ENCODE measurements at places on chromosomes 11 and 22. TPM values are rescaled to one million over a fixed set of nuclear protein-coding genes. Genes with fewer than 3 reads are reported as not detected.

Gene POU2F3
- total RNA-seq: not detected

Gene POU2AF2
- total RNA-seq: 0.98 TPM

Gene GPR83
- not detected for total RNA-seq

DNA sequence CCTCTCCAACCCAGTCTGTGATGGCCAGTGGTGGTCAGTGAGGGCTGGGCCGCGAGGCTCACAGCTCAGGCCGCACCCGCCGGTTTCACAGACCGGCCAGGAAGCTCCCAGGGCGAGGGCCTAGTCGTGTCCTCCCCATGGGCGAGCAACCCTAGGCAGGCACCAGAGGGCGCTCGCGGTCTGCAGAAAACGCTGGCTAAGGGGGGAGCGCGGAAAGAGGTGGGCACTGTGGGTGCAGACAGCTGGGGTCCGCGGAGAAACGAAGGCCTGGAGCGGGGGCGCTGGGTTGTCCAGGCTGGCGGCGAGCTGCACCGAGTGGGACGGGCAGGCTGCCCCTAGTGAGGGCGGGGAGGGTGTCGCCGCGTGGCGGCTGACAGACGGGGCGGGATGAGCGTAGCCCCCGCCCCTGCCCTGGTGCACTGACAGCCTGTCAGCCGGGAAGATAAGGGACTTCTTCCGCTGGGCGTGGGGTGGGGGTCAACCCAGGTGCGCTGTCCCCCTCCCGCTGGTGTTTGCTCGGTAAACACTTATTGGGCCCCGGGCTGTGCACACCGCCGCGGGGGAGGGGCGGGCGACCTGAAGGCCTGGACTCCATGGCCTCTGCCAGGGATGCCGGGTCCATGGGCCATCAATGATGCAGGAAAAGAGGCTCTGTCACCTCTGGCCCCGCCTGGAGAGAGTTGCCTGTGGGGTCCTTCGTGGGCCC lies 7.5 kb downstream of the GP1BB start:
- DNase-seq: peak; percentile 93

GRCh38 chr11:64566042-64566914 lies 24.7 kb upstream of the SLC22A12 start:
- no peak for DNase-seq

- no peak for DNase-seq
Measured at GRCh38 chr11:19441288-19441687, 200.5 kb upstream of the E2F8 start.

Gene OR51E2
- 0.19 TPM for total RNA-seq

Gene APOBEC3H
- total RNA-seq: not detected

DNA sequence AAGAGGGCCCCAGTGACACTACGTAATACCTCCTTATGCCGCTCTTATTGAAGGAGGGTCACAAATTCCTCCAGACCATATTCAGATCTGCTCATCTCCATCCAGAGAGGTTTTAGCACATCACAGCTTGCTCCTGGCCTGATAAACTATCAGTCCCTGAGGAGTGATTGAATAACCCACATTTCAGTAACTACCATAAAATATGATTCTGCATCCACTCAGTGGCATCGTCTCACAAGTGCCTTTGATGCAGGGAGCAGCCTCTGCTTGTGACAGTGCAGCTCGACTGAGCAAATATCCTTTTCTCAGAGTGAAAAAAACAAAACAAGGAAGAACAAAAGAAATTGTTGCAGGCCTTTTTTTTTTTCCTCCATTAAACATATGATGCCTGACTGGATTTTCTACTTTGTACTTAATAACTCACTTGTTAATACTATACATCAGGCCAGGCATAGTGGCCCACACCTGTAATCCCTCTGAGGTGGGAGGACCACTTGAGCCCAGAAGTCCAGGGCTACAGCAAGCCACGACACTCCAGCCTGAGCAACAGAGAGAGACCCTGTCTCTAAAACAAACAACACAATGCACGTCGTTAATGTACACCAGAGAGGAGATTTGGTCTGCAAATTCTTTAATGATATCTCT lies 64.5 kb downstream of the DDX10 start:
- DNase-seq: no peak

DNA sequence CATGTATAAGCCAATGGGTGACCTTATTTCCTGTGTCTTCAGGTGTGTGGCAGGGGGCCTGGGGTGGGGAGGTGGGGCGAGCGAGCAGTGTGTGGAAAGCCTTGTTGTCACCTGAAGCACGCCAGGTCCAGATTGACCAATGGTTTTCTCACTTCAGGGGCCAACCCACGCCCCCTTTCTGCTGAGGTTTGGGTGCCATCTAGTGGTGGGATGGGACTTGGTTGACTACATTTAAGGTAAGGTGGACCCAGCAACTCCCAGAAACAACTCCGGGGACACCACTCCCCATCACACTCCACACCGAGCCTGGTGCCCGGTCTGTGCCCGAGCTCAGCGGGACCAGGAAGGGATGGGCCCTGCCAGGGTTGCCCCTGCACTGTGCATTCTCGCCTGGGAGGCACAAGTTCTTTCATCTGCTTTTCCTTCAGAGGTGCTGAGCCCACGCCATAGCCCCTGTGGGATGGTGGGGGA lies 40.0 kb downstream of the TPCN2 start:
- peak; percentile 72 for DNase-seq

Gene C1QTNF4
- 0.39 TPM for total RNA-seq

DNA sequence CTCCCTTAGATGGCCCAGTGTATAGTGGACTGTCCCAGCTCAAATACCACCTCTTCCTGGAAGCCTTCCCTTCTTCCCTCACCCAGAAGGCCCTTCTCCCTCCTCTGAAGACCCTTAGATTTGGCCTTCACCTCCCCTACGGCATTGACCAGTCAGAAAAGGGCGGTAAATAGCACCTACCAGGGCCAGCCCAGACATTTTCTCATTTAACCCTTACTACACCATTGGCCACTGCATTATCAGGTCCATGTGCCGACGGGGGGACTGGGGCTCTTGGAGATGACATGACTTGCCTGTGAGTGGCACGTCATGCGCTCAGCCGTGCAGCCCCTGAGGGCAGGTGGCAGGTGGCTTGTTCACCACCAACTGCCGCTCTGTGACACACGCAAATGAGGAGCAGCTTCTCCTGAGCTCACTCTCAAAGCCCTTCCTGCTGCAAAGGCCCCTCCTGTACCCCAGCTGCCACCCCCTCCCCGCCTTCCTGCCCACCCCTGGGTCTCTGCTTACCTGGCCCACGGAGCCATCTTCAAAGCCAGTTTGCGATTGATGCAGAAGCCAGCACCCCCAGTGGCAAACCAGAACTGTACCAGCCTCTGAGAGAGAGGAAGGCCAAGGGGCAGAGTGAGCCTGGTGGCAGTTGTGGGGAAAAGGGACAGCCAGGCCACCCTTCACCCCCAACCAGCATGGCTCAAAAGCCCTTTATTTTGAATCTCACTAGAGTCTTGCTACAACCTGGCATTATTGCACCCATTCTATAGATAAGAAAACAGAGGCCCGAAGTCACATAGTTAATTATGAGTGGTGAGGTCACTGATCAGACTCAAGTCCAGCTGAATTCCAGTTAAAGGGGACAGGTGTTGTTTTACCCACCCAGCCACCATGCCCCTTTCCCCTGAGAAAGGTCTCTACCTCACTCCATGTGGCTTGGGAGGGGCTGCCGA lies 9.5 kb downstream of the MFNG start:
- no peak for DNase-seq

- DNase-seq: peak; percentile 4
Measured at GRCh38 chr11:73991471-73992006, 8.9 kb upstream of the UCP2 start.

GRCh38 chr11:19982774-19983495 lies 177.3 kb downstream of the DBX1 start:
- no peak for DNase-seq

GRCh38 chr11:27656320-27656719 lies 43.9 kb downstream of the BDNF start:
- DNase-seq: no peak

DNA sequence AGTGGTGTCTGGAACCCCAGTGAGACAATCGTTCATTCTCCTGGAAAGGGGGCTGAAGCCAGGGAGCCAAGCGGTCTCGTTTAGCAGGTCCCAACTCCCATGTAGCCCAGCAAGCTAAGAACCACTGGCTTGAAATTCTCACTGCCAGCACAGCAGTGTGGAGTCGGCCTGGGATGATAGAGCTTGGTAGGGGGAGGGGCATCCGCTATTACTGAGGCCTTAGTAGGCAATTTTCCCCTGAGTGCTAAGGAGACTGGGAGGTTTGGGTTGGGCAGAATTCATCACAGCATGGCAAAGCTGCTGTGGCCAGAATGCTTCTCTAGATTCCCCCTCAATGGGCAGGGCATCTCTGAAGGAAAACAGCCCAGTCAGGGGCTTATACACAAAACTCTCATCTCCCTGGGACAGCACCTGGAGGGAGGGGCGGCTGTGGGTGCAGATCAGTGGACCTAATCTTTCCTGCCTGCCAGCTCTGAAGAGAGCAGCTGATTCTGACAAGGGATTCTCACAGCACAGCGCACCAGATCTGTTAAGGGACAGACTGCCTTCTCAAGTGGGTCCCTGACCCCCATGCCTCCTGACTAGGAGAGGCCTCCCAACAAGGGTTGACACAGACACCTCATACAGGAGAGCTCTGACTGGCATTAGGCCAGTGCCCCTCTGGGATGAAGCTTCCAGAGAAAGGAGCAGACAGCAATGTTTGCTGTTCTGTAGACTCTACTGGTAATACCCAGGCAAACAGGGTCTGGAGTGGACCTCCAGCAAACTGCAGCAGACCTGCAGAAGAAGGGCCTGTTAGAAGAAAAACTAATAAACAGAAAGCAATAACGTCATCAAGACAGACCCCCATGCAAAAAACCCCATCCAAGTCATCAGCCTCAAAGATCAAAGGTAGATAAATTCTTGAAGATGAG lies 14.8 kb downstream of the OR52M1 start:
- DNase-seq: no peak

DNA sequence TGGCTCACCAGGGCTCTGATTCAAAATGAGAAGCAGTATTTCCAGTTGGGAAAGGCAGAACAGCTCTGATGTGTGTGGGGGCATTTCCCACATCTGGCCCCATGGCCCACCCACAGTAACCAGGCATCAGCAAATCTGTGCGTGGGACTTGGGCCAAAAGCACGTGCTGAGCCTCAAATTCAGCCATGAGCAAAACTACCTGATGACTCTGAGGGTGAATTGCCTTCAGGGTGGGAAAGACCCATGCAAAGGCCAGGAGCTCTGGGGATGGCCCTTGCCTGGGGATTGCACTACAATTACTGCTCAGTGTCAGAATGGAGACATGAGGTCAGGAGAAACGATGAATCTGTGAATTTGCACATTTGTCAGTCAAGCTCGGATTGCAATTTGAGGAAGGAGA lies 20.9 kb downstream of the TP53AIP1 start:
- DNase-seq: no peak

Gene MMP27
- total RNA-seq: not detected
